Naive B cell (primary cell): ENCODE measurements at places on chromosomes 7 and 10.
A peak's percentile ranks its signal among the peaks of the same experiment; 100 is the strongest.

DNA sequence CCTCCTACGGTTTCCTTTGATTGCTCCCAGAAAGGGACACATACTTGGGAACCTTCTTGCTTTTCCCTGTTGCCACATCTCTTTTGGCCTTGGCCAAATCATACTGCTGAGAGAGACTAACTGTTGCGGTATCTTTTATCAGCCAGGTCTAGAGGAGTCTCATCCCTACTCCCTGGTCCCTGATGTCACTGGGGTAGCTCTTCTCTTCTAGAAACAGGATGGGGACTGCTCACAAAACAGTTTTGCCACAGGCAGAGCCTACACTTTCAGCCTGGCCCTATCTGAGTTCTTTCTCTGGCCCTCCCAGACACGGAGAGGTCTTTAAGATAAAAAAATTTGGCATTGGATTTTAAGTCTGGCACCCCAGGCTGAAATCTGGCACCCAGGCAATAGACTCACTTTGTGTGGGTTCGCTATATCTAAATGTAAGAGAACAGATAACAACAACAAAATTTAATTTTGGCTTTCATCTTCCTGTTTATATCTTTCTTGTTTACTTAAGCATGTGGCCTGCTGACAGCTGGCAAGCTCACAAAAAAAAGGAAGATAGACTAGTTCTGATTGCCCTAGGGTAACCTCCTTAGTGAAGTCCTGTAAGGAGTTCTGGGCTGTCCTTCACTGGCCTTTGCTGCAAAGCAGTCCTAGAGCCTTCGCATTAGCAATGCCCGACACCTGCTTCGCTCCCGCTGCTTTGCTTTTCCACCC lies 228.3 kb upstream of the NPVF start:
- no peak for DNase-seq

- DNase-seq = peak; percentile 85
Measured at GRCh38 chr10:95290461-95291364, at the start of gene PDLIM1. Gene PDLIM1 (minus strand): TSS chr10:95291003. CDS start chr10:95290915, 88 bp downstream.

- DNase-seq = no peak
Measured at GRCh38 chr7:1068619-1069018, 19.3 kb upstream of the GPER1 start.

DNA sequence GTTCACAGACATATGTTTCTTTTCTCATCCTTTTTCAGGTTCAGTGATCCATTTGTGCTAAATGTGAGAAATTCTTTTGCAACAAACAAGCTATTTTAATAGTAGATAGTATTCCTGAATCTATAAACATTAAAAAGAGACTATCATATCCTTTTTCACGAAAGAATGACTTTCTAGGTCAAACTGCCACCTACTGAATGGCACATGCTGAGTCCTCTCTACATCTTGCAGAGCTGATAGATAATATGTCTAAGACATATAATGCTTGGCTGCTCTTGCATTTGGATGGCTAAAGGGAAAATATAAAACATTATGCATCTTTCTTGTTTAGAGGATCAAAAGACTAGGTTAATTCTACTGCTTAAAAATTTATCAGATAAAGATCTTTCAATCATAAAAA lies 114.1 kb upstream of the SLC26A5 start:
- DNase-seq = no peak

- no peak for DNase-seq
Measured at GRCh38 chr10:32605787-32606186, 159.8 kb downstream of the CCDC7 start.

DNA sequence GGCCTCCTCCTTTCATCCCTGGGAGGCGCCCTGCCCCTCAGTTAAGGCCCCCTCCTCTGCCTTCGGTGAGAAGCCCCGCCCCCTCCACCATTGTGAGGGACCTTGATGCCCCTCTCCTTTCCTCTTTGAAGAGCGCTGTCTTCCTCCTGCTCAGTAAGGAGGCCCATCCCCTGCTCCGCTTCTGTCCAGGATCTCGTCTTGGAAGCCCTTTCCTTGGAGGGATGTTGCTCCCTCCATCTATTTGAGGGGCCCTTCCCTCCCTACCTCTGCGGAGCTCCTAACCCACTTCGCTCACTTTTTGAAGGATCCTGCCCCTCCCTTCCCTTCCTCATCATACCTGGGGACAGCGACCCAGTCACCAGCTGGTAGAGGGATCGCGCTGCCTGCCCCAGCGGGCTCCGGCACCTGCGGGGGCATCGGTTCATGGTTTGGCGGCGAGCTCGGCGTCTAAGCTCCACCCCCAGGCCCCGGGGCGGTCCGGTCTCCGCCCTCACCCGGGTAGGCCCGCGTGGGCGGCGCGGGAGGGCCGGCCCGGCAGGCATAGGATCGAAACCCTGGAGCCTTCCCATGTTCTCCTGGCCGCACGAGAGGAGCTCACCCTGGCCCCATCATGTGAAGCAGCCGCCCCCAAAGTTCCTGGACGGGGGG lies 4.1 kb downstream of the KCNIP2 start:
- peak; percentile 71 for DNase-seq

GRCh38 chr7:70582927-70583895 lies 548.7 kb upstream of the GALNT17 start:
- DNase-seq = no peak

DNA sequence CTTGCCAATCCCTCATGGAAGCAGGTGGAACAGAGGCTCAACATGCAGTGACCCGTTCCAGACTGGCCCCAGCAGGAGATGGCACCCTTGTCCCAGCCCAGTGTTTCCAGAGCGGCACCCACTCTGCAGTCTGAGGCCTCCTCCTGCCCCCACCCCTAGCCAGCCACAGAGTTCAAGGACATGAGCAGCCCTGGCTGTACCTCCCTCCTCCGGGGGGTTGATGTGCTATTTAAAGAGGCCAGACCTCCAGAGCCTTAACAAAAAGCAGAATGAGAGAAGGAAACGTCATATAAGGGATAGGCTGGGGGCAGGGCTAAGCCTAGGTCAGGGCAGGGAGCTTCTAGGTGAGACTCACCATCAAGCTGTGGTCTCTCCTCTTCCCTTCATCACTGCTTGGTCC lies 115.7 kb upstream of the NANOS1 start:
- no peak for DNase-seq
